ENCODE measurements at places on chromosomes 7 and 10.
A peak's percentile ranks its signal among the peaks of the same experiment; 100 is the strongest.

- DNase-seq, result no peak
Measured at GRCh38 chr10:130282492-130283218, 146.5 kb downstream of the GLRX3 start.

GRCh38 chr7:156950381-156950858 is 908 bp downstream of the NOM1 start:
- no peak for DNase-seq

- DNase-seq, result no peak
Measured at GRCh38 chr10:119479532-119479931, 63.0 kb downstream of the RGS10 start.

DNA sequence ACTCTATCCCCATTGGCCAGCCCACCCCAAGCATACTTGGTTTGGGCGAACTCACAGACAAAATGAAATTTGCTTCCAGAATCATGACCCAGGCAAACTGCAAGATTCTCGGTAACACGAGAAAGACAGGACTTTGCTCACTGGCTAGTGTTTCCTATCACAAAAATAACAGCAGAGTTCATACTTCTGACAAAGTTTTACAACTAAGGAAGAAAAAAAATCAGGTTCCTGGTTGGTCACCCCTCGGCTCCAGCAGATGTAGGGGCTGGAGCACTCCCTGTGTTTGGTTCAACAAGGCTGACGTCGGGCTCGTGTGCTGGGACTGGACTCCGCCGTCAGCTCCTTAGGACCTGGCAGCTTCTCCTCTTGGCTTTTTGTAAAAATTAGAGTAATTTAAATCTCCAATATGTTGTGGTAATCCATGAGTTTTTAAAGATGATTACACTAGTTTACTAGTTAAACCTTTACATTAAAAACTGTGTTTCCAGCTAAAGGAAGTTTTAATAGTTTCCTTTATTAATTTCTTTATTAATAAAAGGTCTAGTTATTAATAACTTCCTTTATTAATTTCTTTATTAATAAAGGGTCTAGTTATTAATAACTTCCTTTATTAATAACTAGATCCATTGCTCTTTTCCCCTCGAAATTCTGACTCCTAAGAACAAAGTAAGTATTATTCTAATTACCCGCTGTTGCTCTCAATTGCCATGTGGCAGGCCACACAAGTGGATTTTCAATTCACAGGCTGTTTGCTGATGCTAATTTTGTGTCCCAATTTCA is 115.6 kb upstream of the RNF32 start:
- no peak for DNase-seq

GRCh38 chr10:132937861-132938260 is 4.5 kb downstream of the CFAP46 start:
- DNase-seq, result no peak

GRCh38 chr7:39761449-39761848 is 138.1 kb downstream of the RALA start:
- DNase-seq, result no peak

DNA sequence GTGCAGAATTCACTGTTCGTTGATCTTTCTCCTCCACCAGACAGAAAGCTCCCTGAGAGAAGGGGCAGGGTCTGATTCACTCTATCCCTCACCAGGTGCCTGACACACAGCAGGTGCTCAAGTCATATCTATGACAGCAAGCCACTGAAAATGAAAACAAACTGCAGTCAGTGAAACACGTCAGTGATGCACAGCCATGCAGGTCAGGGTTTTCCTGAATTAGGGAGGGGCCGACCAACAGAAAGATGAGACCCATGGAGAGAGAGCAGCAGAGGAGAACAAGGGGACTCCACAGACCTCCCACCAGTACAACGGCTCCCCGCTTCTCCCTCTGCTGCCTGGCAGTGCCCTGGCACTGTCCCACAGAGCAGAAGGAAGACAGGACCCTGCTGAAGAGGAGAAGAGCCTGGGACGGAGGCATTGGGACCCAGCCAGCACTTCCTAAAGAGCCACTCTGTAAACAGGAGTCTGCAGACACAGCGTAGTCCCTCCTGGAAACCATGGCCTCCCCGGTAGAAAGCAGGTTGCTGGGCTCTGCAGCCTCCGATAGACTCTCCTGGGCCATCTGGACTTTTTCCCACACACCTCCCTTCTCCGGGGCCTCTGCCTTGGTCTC is 50.3 kb downstream of the FAM53B start:
- no peak for DNase-seq

DNA sequence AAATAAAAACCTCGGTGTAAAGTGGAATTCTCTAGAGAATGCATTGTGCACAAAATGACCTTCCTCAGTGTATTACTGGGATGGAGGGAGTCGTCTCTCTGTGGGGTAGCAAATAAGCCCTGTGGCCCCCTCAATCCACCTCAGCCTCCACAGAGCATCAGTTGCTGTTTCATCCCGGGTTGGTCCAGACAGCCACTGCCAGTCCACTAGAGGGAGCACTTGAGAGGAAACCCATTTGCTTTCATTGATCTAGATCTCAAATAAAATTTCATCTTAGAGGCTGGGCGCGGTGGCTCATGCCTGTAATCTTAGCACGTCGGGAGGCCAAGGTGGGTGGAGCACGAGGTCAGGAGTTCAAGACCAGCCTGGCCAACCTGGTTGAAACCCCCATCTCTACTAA is 1128.7 kb downstream of the CNTNAP2 start:
- DNase-seq, result peak; percentile 10

DNA sequence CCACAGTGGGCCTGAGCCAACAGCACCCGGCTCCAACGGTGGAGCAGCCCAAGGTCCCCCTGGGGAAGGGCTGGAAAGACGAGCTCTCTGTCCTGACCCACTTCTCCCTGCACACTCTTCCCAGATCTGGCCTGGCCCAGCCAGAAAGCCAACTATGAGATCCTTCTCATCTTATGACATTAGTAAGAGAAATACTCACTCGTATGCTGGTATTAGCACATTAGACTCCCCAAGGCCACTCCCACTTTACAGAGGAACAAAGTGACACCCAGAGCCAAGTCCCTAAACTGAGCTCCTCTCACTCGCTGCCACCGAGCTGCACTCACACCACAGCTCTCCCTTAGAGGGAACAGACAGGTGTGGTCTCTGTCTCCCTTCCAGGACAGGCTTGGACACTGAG is 24.8 kb downstream of the DLG5 start:
- no peak for DNase-seq

- DNase-seq, result no peak
Measured at GRCh38 chr7:147029953-147030352, 913.4 kb downstream of the CNTNAP2 start.

- no peak for DNase-seq
Measured at GRCh38 chr10:52308251-52309031, 5.6 kb upstream of the DKK1 start.

DNA sequence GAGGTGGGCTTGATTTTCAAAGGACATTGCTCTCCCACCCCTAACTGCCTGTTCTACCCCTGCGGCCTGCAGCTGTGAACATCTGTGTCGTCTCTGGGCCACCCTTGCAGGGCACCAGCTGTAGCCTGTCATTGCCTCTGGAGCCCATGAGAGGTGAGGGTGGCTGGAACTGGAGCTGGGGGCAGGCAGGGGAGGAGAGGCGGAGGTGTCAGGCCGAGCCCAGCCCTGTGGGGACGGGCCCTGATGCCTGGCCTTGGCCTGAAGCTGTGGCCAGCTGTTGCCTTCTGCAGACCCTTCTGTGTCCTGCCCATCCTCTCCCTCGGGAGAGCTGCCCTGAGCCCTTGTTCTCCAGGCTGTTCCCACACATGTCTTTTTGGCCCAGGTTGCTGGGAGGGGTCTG is 44.5 kb downstream of the PALD1 start:
- no peak for DNase-seq

GRCh38 chr10:48466611-48467240 is 138.1 kb downstream of the ARHGAP22 start:
- no peak for DNase-seq

DNA sequence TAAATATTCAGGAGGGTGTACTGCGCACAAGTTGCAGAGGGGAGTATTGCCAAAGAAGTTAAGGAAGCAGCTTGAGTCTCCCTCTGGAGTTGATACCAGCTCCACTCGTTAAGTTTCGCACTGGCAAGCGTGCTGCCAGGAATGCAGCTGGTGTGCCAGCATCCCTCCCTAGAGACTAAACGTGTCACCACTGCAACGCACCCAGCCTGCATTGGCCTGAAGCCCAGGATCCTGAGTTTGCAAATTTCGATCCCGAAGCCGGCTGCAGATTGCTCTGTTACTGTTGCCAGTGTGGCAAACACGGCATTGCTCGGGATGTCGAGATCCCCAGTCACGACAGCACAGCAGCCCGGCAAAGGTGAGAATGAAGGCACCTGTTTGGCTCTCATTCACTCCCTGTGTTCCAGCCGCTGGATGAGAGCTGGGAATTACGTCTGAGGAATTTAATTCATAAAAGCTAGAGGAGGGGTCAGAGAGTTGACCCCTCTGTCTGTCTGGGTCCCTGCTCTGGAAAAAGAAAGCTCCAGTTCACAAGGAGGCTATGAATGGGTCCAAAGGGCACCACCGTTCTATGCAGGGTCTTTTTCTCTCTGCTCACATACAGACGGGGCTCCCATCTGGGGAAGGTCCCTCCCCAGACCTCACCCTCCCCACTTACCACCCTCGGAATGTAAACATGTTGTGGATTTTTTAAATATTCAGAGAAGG is 61.0 kb downstream of the NRP1 start:
- DNase-seq, result peak; percentile 18

- no peak for DNase-seq
Measured at GRCh38 chr10:99832439-99832838, 50.0 kb downstream of the ABCC2 start.

All from SW 1271 (cell line).